Forelimb muscle (tissue), 1 donor: ENCODE measurements at places on chromosomes 6 and 20. TPM values are rescaled to one million over a fixed set of nuclear protein-coding genes. Genes with fewer than 3 reads are reported as not detected.

MATN4 gene
- polyA plus RNA-seq: 0.57 TPM

DNA sequence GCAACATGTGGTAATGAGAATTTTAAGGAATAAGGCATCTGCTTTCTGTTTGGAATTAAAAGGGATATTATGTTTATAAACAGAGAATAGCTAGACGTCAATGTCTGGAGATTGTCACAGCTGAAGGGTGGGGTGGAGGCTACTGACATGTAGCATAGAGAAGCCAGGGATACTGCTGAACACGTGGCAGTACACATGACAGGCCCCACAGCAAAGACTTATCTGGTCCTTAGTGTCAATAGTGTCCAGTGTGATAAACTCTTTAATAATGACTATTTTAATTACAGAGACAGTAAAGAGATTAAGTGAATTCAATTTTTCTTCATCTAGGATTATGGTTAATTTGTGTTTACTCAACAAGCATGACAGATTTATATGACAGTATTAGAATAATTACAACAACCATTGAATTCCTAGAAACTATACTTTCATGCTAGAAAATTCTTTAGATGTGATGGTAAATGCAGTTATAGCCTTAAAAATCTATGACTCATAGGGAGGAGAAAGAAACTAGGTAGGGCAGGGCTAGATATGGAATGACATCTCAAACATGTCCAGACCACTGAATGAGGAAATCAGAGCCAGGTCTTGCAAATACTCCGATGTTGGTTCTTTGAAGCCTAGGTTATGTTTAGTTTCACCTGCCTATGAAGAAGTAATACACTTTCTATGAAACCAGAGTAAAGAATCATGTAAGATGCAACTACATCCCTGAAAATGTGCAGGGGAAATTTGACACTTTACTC, 399.5 kb downstream of the PHF3 start:
- no peak for DNase-seq

GRCh38 chr6:1635305-1636010, 25.7 kb downstream of the FOXC1 start:
- DNase-seq: no peak

- no peak for DNase-seq
Measured at GRCh38 chr6:130744576-130745366, 82.4 kb upstream of the SMLR1 start.

DNA sequence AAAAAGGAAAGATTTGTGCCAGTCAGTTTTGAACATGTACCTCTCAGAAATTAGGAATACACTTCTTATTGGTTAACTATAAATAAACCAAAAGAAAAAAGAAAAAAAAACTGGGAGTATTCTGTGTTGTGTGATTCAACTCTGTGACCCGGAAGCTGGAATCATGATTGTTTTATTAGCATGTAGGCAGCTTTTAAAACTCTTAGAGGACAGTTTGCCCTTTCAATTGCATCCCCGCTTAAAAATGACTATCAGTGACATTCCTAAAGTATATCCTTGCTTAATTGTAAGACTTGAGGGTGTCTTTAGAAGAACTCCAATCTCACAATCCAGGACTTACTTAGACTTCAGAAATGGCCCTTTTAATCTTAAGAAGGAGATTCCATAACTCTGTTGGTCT, 29.1 kb upstream of the TENT5A start:
- no peak for DNase-seq

DNA sequence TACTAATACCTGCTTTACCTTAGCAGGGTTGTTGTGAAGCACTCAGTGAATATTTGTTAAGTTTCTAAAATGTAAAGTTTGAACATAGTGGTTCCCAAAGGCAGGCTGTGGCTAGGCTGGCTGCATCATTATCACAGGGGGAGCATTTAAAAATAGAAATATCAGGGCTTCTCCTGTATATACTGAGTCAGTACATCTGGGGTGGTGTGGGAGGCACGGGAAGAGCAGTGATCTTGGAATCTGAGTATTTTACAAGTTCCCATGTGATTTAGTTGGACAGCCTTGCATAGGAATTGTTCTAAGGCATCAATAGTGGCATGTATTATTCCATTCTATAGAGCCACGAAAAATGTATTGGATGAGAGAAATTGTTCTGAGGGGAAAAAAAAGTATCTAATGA, 8.0 kb downstream of the CDC5L start:
- DNase-seq: no peak

DNA sequence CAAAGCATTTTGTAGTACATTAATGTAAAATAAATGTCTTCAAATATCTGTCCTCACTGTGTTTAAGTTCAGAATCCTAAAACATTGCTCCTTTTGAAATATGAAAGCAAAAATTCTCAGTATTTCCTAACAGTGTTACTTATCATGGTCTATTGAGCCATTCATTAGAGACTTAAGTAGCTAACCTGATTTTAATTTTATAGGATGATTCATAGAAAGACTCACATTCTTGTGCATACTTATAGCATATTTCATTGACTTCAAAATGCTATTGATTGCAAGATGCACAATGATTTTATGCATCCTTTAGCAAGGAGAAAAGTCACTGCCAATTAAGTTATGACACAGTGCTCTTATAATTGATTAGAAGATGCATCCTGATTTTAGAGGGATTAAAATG, 85.7 kb downstream of the HIVEP1 start:
- DNase-seq: no peak

GJA10 gene
- polyA plus RNA-seq: not detected

PRSS35 gene
- polyA plus RNA-seq: 18.8 TPM
